ENCODE measurements at places on chromosomes 4 and X.

DNA sequence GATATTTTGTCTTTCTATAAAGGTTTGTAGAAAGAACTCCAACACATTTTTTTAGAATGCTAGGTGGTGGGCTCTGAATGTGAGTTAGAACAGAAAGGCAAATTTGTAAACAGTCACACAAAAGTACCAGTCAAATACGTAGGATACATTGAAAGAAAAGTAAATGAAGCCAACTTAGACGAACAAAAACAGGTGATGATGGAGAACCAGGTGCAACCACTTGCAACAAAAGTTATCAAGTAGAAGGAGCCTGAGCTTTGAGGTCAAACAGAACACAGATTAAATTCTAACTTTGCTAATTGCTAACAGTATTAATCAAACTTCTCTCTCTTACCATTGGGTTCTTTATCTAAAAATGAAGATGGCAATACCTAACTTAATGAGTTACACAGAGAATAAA is 62.7 kb upstream of the DAPP1 start:
- DNase-seq, result no peak

DNA sequence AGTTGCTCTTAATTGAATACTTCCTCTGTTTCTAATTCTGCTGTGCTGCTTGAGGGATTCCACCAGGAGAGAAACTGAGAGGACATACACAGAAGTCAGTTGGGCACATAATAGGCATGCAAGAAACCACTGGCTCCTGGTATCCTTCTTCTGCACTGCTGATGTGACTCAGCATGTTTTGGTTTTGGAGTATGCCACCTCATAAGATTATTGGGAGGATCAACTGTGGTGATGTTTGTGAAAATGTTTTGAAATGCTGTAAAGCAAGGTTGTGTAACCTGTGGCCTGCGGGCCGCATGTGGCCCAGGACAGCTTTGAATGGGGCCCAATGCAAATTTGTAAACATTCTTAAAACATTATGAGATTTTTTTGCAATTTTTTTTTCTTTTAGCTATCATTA is 119.6 kb downstream of the GATB start:
- DNase-seq, result no peak

- no peak for DNase-seq
Measured at GRCh38 chr4:155509555-155509954, 132.8 kb upstream of the MAP9 start.

- no peak for DNase-seq
Measured at GRCh38 chr4:38160487-38161207, 200.4 kb downstream of the PTTG2 start.

DNA sequence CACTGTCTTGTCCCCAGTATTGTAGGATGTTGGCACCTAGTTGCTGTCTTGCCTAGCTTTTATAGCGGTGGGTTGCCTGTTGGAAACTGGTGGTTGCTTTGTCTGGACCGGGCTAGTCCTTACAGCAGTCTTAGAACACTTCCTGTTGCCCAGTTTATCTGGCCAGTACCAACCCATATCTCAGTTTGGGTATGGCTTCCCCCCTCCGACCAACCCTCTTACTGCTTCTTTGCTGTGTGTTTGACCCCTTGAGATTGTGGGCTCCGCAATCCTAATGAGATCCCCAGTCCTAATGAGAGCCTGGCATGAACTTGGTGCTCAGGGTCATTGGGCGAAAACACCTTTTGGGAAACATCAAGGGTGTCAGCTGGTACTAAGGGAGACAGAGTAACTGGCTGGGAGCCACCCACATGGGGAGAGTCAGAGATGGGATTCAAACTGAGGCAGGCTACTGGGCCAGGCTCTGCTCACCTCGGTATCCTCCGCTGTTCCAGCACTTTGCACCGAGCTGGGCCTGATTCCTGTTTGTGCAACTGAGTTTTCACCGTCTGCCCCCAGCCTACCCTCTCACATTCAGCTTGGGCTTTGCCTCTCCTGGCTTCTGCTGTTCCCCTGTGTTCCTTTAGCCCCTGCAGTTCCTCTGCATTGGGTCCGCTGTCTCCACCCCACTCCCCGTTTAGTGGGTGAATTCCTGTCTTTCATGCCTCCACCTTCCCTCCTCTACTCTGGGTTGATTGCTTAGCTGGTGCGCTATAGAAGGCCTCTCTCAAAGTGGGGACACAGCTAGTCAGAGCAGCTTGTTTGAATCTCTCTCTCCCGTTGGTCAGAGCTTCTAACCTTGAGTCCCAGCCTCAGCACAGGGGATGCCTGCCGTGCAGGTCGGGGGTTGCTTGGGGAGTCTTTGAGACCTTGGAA is 1.6 kb downstream of the TBC1D14 start:
- no peak for DNase-seq

GRCh38 chr4:74523096-74523495 is 78.2 kb downstream of the AREG start:
- DNase-seq, result no peak

- no peak for DNase-seq
Measured at GRCh38 chrX:9681011-9681410, 84.6 kb downstream of the GPR143 start.

GRCh38 chr4:127224556-127224955 is 408.2 kb upstream of the INTU start:
- no peak for DNase-seq

DNA sequence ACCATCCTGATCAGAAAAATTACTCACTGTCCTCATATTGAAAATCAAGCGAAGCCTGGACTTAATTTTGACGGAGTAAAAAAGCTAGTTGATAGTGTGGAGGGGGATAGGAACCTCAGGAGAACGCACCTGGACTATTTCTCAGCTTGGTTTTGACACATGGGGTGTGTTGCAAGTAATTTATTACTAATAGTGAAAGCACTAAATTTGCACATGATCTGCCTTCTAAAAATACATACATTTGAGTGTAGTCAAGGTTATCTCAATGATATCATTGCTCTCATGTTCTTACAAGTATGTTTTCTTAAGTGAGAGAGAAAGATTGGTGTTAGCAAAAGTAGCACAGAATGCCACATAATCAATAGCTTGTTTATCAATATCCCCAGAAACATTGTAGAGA is 29.5 kb downstream of the LRIT3 start:
- DNase-seq, result no peak

DNA sequence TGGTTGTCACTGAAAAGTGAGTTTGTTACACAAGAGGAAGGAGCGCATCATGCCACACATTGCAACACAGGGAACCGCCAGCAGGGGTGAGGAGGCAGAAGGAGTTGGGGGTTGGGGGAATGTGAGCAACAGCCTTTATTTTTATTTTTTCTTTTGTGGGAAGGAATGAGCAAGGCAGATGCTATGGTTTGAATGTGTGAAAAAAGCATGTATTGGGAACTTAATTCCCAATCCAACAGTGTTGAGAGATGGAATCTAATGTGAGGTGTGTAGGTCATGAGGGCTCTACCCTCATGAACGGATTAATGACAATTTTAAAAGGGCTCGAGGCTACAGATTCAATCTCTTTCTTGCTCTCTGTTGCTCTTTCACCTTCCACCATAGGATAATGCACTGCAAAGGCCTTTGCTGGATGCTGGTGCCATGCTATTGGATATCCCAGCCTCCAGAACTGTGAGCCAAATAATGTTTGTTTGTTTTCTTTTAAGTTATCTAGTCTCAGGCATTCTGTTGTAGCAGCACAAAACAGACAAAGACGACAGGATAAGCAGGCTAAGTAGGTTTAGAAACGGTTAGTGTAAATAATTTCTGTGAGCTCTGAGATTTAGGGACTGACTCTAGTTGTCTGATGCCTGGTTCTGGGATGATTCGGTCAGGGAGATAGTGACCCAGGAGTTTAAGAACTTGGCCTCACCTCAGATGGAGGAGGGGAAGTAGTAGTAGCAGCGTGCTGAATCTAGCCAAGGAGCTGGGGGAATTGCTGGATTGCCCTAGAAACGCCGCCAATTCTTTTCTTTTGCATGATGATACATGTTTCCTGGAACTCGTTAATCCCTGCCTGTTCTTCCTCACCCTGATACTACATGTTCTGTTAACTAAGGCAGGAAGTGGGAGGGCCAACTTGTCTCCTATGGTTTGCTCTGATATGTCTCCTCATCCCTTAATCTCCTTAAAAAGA is 156.6 kb upstream of the CTSO start:
- DNase-seq, result no peak

DNA sequence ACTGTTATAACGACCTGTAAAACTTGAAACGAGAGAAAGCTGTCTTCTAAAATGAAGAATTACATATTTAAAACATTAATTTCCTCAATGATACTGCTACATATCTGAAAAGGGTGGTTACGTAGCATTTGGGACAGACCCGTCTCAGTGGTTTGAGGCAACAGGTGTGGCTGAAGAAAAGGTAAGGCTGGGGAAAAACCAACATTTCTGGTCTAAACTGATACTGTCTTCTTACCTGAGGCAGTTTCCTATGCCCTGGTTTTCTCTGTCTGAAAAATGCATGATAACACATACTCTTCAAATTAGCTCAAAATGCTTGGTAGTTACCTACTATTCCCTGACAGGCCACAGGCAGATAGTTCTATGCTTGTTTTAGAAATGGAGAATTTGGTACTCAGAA is 30.4 kb downstream of the PLS3 start:
- no peak for DNase-seq

DNA sequence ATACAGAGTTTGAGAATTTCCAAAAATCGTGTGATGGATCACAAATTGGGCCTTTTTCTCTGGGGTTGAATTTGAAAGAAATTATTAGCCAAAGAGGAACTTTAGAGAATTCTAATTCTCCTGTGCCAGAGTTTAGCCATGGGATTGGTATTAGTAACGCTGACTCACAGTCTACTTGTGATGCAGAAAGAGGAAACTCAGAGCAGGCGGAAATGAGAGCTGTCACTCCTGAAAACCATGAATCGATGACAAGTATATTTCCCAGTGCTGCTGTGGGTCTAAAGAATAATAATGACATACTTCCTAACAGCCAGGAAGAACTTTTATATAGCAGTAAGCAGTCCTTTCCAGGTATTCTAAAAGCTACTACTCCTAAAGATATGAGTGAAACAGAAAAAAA is 64.9 kb downstream of the N4BP2 start:
- no peak for DNase-seq

- no peak for DNase-seq
Measured at GRCh38 chr4:150462743-150463142, 119.2 kb upstream of the MAB21L2 start.

DNA sequence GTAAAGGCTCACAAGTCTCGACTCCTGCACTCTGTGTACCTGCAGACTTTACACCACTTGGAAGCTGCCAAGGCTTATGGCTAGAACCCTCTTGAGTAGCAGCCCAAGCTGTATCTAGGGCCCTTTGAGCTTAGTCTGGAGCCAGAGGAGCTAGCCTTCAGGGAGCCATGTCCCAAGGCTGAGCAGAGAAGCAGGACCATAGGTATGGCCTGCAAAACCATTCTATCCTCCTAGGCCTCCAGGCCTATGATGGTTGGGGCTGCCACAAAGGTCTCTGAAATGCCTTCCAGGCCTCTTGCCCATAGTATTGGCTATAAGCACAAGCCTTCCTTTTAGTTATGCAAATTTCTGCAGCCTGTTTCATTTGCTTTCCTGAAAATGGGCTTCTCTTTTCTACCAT is 380.7 kb upstream of the CPXCR1 start:
- DNase-seq, result no peak

- no peak for DNase-seq
Measured at GRCh38 chr4:152462047-152462446, 73.8 kb downstream of the FBXW7 start.

- DNase-seq, result peak; percentile 32
Measured at GRCh38 chrX:149871940-149872339, 9.0 kb upstream of the MAGEA8 start.

DNA sequence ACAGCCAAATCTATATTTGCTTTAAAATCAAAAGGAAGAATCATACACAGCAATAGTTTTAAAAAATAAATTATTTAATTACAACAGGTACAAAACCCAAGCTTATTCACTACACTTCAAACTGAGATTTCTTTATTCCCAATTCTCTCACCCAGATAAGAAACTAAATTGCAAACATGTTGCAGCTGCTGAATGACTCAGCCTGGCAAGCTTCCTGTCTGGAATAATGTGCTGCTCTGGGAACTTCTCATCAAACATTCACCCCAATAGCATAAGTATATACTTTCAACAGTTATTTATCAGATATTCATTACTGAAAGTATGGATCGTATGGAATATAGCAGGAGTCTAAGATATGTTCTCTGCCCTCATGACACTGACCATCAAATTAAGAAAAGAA is 43.0 kb upstream of the GABRA2 start:
- DNase-seq, result no peak

DNA sequence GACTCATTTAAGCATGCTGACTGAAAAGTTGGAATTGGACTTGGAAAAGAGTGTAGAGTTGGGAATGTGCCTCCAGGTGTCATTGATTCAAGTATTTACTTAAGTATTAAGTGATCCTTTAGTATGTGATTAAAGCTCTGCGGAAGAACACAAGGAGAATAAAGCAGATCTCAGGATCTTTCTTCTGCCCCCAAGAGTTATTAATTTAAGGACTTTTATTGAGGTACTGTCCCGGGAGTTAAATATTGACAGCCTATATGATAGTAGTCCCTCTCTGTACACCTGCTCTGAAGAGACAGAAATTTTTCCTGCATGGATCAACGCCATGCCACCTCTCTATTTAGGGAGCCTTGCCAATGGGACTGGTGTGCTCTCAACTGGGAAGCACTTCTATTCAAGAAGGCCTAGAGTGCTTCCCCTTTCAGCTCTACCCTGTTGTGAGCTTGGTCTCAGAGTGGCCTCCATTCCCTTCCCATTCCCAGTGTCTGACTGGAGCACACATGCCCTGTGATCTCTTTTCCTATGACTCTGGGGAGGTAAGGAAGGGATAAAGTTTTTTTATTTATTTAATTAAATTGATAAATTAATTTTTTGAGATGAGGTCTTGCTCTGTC is 75.9 kb downstream of the SHISA3 start:
- no peak for DNase-seq

DNA sequence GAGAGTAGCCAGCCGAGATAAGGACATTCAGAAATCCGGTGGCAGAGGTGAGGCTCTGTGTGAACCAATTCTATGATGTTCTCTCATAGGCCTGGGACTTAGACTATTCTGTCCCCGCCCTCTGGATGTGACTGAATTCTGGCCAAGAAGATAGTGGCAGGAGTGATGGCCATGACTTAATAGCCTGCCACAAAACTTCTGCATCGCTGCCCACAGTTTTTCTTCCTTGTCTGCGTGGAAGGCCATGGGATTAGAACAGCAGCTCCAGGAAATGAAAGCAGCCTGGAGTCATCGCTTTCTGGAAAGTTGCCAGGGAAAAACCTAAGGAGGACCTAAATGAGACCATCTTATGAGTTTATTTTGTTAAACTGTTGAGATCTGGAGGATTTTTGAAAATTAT is 134.7 kb downstream of the F11 start:
- DNase-seq, result no peak

GRCh38 chr4:517061-517805 is 18.2 kb downstream of the PIGG start:
- DNase-seq, result no peak

All from stimulated activated CD8-positive, alpha-beta memory T cell treated with anti-CD3 and anti-CD28 coated beads, Interleukin-7, amount 100 ng/mL, for 1 hour (primary cell).